Stimulated activated CD8-positive, alpha-beta memory T cell treated with anti-CD3 and anti-CD28 coated beads, Interleukin-7, amount 100 ng/mL, for 4 hours (primary cell): ENCODE measurements at places on chromosomes 6 and 20.

- DNase-seq: no peak
Observed at GRCh38 chr6:168153553-168153952, 74.5 kb upstream of the FRMD1 start.

DNA sequence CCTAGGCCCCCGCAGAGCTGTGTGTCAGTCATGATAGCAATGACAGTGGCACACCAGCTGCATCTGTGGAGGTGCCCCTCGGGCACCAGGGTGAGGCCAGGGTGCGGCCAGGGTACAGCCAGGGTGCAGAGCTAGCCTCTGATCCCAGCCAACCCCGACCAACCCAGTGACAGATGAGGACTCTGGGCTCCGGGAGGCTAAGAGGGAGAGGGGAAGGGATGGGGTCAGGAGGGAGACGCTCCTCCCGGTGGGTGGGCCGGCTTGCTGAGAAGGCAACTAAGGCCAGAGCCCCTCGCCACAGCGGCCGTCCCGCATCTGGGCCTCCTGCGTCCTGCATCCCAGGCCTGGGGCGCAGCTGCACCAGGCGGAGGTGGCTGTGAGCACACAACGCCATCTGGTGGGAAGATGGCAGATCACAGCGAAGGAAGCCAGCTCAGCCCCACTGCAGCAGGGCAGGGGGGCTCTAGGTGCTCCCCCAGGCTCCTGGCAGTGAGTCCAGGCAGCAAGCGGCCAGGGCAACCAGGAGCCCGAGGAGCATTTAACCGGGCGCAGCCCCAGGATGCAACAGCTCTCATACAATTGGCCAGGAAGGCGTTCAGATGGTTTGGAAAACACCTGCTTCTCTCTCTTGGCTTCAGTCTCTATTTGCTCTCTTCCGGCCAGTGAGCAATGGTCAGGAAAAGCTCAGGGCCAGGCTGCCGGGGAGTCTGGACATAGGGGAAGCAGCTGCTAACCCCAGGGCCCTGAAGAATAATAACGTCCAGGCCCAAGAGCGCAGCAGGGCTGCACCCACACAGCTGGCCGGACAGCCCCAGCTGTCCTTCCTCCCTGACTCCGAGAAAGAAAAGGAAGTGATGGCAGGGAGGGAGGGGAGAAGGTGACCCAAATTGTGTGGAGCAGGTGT lies 169.4 kb downstream of the TAF4 start:
- DNase-seq: no peak

DNA sequence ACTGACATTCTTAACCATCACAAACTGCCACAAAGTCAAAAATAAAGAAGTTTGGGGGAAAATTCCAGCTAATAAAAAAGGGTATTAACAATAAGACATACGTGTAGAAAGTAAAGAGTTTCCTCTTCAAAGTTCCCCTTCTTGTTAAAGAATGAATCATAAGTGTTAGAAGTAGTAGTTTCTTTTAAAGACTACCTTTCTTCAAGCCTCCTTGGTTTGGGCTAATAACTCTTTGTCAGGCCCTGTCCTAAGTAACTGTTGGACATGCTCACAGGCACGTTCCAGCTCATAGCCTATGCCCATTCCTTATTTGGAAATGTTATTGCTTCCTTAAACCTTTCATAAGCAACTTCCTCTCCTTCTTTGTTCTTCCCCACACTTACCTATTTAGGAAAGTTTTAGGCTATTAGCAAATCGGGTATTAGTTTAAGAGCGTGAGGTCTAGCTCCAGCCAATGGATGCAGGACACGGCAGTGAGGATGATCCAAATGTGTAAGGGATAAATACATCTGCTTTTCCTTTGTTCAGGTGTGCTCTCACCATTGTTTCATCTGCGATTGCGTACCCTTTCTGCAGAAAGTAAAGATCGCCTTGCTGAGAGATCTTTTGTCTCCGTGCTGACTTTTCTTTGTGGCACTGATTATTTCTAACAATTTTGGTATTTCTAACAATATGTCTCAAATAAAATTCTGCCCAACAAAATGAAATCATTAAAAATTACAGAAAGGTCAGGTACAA lies 64.9 kb downstream of the CHD6 start:
- DNase-seq: no peak

GRCh38 chr6:30493643-30494250 lies 4.4 kb downstream of the HLA-E start:
- no peak for DNase-seq

DNA sequence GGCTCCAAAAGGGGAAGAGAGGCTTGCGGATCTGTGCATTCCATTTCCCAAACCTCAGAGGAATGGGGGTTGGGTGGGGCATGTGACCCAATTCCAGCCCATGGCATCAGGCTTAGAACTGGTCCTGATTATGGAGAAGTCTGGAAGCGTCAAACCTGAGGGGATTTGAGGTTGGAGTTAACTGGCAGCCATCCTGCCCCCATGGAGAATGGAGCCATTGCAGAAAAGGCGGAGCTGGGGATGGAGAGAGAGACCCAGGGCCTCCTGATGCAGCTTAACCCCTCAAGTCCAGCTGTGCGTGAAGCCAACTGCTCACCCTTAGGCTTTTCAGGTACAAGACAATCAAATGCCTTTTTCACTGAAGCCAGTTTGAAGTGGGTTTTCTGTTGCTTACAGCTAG lies 9.9 kb upstream of the SDCBP2 start:
- no peak for DNase-seq

DNA sequence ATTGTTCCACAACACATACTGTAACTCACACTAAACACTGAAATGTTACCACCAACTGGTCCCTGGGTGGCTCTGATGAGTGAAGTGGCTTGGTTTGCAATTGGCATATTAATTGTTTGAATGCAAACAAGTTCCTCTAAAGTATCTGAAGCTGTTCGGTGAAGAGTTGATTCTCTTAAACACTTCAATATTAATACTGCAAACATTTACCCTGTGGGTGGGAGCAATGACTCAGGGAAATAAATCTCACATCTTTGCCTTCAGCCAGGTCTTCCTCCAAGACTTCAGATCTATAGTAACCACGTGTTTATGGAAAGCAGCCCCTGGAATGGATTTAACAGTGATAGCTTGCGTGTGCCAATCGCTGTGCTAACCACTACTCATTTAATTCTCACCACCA lies 176.0 kb downstream of the MAFB start:
- DNase-seq: no peak

DNA sequence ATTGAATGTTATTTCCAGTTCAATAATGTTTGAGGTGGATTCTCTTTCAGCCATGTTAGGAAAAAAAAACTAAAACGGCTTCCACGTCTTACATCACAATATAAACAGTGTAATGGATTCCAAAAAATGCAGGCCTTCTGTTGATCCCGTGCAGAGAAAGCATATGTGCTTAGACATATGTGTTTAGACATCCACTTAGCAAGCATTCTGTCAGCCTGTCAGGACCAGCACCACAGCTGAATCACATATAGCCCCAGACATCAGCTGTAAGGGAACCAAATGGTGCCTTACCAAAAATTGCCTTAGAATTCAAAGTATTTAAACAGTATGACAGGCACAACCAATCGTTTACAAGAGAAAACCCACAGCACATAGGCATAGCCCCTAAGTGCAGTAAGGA lies 304.9 kb downstream of the EYA4 start:
- DNase-seq: no peak

- DNase-seq: no peak
Observed at GRCh38 chr20:58700121-58700821, 7.7 kb downstream of the NPEPL1 start.

DNA sequence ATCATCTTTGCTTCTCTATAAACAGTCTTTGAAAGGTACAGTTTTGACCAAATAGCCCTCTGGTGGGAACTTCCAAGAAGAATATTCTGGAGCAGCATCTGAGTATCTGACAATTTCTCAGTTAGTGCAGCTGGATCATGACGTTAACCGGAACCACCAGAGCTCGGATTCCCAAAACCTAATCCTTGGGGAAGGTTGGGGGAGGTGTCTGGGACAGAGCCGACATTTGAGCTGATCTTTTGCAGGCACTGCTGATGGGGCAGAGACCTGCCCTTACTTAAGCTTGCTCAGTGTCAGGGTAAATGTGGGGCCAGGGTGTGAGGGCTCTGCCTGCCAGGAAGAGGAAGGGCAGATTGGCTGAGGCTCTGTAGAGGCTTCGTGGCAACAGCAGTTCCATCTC lies 416.6 kb downstream of the DHX35 start:
- DNase-seq: no peak

DNA sequence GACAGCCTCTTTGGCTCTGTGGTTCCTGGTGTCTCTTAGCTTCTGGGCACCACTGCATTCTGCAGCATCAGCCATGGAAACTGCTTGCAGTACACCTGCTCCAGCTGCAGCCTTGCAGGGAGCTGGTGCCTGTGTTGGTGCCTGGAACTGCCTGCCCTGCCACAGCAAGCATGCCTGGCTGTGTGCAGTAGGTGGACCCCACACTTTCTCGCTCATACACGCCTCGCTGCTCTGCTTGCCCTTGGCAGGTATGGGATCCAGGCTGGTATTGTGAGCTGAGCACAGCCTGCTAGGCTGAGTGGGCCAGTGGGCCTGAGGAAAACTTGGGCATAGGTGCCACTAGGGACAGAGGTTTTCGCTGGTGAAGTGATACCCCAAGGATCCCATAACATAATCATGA lies 22.8 kb downstream of the OR2J3 start:
- no peak for DNase-seq

DNA sequence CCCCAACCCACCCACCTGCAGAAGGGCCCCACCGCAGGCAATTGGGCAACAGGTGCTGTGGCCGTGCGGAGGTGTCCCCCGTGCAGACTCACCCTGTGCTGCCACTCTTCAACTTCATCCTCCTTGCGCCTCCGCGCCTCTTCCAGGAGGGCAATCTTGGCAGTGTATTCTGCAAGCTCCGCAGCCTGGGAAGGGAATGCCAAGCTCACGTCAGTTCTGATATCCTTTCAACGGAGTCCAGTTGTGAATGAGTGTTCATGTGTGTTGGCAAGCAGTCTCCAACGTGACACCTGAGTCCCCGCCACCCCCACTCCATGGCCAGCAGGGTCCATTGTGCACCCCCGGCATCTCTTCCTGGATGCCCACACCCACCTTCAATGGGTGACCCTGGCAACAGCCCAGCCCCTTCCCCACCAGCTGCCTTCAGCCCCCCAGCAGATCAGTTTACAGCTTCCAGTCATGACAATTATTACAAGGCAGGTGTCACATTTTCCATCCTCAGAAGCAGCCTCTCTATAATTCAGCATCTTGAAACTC lies 49.9 kb downstream of the EZR start:
- DNase-seq: no peak

DNA sequence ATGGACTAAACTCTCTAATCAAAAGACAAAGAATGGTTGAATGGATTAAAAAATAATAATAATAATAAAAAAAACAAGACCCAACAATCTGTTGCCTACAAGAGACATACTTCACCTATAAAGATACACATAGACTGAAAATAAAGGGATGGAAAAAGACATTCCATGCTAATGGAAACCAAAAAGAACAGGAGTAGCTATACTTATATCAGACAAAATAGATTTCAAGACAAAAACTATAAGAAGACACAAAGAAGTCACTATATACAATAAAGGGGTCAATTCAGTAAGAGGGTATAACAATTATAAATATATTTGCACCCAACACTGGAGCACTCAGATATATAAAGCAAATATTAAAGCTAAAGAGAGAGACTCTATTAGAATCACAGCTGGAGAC lies 106.7 kb downstream of the BTBD9 start:
- DNase-seq: no peak

DNA sequence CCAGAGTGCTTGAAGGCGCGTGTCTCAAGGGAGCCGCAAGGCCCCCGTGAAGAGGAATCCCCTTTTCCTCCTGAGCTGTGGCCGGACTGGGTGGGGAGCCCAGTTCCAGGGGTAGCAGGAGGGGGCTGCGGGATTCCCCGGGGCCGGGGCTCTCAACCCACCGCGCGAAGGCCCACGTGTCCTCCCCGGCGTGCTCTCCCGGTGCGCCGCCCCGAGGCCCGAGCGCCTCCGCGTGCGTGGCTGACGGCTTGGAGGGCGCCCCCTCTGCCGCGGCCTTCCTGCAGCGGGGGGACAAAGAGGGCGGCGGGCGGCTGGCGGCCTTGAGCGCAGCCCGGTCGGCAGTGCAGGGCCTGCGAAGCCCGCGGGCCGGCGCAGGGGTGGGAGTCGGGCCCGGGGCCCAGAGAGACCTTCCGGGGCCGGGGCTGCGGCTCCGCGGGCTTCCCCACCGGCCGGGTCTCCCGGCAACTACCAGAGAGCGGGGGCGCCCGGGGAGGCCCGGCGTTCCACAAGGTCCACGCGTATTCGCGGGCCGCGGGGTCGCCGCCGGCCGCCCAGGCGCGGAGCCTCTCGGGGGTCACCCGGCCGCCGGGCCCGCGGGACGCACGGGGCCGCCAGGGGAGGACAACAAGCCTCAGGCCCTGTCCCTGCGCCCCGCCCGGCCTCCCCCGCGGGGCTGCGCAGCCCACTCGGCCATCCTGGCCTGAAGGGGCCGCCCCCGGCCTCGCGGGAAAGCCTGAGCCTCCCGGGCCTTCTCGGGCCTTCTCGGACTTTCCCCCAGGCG lies at the start of gene FAM217A:
Gene FAM217A (minus strand): TSS at position 447 of the 781 bp plus-strand sequence. CDS start 1,723 bp downstream, outside the sequence.
- no peak for DNase-seq

- no peak for DNase-seq
Observed at GRCh38 chr6:163405412-163406309, 8.9 kb upstream of the QKI start.

DNA sequence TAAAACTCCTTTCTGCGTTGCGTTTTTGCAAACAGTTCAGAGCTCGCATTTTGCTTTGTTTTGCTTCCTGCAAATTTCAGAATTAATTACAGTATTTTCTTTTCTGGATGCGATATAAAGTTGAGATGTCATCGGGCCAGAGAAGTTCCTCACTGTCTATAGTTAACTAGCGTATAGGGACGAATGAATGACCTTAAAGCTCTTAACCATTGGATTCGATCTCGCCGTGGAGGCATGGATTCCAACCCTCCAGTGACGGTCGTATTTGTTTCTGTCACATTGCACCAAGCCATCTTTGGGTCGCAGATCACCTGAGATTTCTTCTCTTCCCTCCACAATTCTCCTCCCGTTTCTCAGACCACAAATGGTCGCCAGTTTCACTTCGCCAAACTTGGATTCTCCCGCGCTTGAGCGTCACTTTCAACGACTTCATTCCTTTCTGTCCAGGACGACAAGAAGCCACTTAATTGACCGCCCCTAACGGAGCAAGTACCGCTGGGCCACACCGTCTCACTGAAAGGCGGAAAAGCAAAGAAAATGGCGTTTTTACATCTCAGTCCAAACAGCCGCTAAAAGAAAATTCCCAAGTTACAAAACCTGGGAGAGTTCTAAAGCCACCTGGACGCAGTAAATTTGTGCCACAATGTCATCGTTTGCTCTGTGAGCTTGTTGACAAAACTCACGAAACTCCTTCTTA lies 85.3 kb upstream of the ZNF184 start:
- DNase-seq: no peak

DNA sequence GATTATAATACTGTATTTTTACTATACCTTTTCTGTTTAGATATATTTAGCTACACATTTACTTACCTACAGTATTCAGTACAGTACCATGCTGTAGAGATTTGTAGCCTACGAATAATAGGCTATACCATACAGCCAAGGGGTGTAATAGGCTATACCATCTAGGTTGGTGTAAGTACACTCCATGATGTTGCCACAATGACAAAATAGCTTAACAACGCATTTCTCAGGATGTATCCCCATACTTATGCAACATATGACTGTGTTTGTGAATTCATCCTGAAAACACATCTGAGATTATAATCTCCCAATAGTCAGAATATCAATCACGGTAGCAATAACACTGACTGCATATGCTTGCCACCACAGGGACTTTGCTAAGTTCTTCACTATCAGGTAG lies 20.7 kb downstream of the B4GALT5 start:
- DNase-seq: no peak

GRCh38 chr20:25459916-25460535 lies 52.6 kb downstream of the GINS1 start:
- no peak for DNase-seq

- DNase-seq: no peak
Observed at GRCh38 chr20:61411743-61412142, 159.7 kb downstream of the CDH4 start.
